ENCODE measurements at places on chromosomes 7 and 10.
A peak's percentile ranks its signal among the peaks of the same experiment; 100 is the strongest.

DNA sequence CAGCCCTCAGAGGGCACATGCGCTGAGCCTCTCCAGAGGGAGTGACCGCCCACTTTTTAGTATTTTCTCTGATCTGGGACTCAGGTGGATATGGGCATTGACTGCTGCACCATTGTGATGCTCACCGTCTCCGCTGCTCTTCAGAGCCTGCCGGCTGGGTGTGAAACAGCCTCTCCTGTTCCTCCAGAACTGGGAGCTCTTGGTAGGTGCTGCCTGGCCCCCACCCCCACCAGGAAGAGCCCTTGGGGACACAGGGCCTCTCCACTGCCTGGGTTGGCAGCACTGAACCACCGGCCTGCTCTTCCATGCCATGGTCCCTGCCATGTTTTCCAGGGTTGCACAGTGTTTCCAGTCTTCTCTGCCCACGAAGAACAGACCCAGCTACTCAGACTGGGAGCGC lies 36.3 kb downstream of the ARHGAP22 start:
- no peak for DNase-seq

DNA sequence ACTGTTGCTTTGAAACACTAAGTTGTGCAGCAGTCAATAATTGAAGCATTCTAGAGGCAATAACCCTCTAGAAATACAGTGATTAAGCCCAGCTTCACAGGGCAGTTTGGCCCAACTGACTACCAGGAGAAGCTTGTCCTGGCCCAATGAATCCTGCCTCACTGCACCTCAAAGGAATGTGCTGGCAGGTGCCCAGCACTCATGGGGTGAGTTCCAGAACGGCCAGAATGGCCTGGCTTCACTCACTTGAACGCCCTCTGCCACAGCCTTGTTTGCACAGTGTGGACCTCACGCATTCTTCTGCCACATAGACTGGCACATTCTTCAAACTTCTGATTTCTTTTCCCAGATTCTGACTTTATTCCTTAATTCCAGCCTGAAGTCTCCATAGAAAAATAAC lies 6.6 kb upstream of the ITIH2 start:
- no peak for DNase-seq

GRCh38 chr10:13100349-13101294 lies 659 bp downstream of the OPTN start:
- DNase-seq: no peak

DNA sequence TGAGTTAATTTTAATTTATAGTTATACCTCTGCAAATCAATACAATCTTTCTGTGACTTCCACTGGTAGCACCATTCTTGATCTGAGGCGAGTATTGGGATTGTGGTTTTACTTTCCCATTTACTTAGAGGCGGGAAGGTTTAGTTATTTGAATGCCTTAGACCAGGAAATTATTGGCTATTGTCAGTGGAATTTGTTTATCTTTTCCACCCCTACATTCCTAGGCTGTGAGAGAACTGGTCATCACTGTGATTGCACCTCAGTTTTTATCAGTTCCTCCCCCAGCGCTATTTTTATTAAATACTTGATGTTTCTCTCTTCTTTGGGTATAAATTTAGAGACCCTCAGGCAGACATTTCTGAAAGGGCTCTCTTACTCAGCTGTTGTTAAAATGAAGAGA lies 29.9 kb downstream of the CDK14 start:
- DNase-seq: no peak

GRCh38 chr10:98899018-98899417 lies 336.6 kb downstream of the HPSE2 start:
- no peak for DNase-seq

DNA sequence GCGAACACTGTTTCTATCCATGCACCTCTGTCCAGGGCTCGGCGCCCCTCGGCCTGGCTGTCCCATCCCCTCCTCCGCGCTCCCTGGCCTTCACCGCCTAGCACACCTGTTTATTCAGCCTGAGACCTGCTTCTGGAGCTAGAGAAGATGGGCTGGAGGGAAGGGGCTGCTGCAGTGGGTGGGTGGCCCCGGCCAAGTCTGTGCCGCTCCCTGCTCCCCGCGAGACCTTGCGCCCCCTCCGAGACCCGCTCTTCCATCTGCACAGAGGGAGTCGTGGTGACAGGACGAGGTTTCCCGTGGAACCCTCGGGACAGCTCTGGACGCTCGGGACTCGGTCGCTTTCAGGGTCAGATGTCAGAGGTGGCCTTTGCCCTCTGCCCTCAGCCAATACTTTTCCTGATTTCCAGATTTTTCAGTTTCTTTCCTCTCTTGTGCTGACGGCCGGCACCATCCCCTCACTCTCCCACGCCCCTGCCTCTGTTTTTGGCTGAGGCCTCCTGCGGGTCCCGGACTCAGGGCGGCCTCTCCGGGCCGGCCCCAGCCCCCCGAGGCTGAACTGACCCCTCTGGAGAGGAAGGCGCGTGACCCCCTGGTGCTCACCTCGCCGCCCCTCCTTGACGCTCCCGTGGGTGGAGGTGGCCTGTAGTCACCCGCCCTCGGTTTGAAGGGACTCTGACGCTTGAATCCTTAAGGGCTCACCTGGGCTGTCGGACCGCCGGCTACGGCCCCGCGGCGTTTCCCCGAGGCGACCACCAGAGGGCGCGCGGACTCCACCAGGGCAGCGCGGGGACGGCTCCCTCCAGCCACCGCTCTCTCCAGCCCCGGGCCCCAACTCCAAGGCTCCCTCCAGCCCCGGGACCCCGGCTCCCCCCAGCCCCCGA lies 15.6 kb downstream of the SHH start:
- peak; percentile 73 for DNase-seq

GRCh38 chr7:132080967-132081668 lies 495.2 kb downstream of the PLXNA4 start:
- no peak for DNase-seq

DNA sequence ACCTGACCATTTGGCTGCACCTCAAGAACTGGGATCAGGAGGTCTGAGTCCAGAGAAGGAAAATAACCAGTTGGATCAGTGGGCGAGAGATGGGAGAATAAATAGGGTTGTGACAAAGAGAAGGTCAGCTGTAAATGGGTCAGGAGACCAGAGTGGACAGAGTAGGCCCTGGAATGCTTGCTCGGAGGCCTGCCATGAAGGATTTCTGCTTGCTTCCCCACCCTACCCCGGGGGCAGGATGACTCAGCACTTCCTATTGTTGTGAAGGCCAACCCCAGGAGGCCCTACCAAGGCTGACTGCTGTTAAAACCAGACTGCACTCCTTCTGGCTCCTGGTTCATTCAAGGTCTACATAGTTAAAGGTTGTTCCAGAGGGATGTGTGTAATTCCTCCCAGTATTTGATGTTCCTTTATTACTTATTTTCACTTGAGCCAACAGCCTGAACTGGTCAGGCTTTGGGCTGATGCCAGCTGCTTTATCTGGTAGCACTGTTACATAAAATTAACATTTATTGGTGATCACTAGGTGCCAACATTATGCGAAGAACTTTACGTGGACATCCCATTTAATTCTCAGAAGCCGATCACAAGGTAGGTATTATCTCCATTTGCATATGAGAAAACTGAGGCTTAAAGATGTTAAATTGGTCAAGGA lies 27.3 kb upstream of the IFRD1 start:
- DNase-seq: no peak

DNA sequence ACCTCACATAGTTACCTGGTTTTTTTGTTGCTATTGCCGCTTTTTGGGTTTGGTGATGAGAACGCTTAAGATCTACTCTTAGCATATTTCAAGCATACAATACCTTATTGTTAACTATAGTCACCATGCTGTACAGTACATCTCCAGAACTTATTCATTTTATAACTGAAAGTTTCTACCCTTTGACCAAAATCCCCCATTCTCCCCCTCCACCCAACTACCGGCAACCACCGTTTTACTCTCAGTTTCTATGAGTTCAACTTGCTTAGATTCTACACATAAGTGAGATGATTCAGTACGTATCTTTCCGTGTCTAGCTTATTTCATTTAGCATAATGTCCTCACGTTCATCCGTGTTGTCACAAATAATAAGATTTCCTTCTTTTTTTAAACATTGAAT lies 86.7 kb upstream of the IL6 start:
- DNase-seq: no peak

- no peak for DNase-seq
Measured at GRCh38 chr7:135200821-135201331, 10.4 kb downstream of the WDR91 start.

DNA sequence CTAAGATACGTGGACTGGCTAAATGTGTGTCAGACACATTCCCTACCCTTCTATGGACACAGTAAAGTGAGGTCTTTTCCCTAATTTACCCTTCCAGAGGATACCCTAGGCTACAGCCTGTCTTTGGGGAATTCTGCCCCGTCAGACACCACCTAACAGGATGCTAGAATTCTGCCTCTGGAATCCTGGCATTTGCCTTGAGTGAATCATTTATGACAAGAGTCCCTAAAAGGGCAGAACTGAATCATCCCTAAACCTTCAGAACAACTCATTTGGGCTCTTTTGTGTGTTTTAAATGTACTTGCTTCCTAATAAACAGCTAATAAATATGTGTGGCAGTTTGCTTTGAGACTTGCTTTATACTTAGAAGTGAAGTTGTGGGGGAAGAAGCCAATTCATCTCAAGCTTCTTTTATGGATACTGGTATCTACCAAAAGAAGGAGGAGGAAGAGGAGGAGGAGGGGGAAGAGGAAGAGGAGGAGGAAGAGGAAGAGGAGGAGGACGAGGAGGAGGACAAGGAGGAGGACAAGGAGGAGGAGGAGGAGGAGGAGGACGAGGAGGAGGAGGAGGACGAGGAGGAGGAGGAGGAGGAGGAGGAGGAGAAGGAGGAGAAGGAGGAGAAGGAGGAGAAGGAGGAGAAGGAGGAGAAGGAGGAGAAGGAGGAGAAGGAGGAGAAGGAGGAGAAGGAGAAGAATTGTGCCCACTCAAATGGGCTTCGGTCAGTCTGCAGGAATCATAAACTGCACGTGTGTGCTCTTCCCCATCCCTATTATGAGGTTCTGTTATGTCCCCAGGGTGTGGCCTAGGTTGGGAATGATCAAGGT lies 27.1 kb downstream of the PARP12 start:
- DNase-seq: no peak

DNA sequence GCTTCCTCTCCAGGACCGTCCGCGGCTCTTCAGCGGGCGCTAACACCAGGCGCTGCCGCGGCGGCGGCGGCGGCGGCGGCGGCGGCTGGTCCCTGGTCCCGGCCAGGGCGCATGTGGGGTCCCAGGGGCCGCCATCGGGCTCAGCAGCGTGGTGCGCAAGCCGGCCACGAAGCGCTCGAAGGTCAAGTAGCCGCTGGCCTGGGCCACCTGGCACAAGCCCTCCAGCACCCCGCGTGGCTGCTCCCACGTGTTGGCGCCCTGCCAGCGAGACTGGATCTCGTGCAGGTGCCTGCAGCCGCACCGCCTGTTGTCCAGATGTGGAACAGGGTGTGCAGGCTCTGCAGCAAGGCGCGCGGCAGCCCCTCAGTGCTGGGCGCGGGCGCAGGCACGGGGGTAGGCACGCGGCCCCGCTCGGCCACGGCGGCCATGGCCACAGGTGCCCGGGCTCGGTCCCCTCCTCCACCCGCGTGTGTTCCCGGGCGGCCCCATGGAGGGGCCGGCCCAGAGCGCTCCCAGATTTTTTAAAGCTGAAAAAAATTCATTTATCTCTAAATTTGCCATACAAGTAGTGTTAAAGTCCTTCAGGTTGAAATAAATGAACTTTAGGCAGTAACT lies 884.2 kb upstream of the ZNF722 start:
- DNase-seq: no peak

GRCh38 chr7:17916786-17917185 lies 23.5 kb downstream of the SNX13 start:
- DNase-seq: no peak

DNA sequence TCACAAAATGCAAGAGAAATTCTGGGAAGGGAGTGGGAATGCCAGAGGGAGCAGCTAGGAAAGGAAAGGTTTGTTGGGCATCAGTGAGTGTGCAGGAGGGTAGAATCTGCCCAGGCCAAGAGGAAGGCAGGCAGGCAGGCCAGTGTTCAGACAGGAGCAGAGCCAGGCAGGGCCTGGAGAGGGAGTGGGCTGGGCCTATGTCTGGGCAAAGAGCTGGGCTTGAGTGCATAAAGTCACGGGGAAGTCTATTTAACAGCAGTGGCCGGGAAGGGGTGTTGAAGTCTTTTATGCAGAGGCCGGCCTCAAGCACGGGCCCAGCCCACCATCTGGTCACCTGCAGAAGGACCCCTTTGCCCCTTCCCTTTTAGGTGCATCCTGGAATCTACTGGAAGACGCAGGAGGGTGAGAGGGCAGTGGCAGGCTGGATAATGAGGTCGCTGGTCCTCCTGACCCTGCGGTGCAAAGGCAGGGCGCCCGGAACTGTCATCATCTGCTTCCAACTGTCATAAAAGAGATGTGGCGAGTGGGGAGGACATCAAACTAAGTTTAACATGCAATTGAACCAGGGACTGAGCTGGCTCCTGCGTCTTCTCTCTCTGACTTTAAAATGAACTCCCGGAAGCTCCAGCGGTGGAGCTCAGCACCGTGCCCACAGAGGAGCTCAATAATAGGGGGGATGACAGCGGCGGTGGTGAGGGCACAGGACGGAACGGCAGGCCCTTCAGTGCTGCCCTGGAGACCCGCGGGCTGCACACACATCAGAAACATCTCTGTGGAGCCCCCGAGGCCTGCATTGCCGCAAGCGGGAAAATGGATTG lies 29.5 kb downstream of the CARD11 start:
- no peak for DNase-seq

- DNase-seq: no peak
Measured at GRCh38 chr7:27186668-27187474, 1.8 kb upstream of the HOXA11 start.

DNA sequence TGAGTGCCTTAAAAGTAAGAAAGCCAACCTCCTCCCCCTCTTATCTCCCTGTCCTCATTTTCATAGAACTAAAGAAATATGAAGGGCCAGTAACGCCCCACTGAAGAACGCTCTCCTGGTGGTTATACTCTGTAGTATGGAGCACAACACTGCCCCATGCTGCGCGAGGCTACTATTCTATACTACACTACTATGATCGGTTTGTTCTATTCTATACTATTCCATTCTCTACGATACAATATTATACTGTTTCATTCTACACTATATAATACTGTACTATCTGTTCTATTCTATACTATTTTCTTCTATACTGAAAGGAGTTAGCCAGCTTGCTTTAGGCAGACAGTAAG lies 34.8 kb downstream of the DIP2C start:
- no peak for DNase-seq

DNA sequence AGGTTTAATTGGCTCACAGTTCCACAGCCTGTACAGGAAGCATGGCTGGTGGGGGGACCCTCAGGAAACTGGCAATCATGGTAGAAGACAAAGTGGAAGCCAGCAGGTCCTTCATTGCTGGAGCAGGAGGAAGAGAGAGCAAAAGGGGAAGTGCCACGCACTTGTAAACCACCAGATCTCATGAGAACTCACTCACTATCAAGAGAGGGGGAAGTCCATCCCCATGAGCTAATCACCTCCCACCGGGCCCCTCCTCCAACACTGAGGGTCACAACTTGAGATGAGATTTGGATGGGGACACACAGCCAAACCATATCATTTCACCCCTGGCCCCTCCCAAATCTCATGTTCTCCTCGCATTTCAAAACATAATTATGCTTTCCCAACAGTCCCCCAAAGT lies 171.9 kb upstream of the CACNA2D1 start:
- DNase-seq: no peak

DNA sequence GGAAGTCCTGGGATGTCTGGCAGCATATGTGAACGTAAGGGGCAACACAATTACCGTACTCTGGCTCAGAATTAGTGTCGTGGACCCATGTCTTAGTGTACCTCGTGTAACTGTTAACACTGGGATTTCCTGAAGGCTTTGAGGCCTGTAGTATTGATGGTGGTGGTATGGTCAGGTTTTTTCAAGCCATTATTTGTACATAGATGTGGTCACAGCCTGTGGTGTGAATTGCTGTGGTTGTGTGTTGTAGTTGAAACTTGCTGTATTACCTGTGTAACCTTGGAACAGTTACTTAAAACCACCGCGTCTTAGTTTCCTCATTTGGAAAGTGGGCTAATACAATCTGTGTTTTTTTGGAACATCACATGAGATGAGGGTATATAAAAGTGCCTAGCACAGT lies 5.3 kb downstream of the EXOC4 start:
- DNase-seq: no peak
